ENCODE measurements at places on chromosomes 4 and X.

- no peak for DNase-seq
Measured at GRCh38 chr4:177667687-177668086, 225.4 kb upstream of the AGA start.

- no peak for DNase-seq
Measured at GRCh38 chr4:136025540-136025939, 1506.8 kb downstream of the PCDH18 start.

DNA sequence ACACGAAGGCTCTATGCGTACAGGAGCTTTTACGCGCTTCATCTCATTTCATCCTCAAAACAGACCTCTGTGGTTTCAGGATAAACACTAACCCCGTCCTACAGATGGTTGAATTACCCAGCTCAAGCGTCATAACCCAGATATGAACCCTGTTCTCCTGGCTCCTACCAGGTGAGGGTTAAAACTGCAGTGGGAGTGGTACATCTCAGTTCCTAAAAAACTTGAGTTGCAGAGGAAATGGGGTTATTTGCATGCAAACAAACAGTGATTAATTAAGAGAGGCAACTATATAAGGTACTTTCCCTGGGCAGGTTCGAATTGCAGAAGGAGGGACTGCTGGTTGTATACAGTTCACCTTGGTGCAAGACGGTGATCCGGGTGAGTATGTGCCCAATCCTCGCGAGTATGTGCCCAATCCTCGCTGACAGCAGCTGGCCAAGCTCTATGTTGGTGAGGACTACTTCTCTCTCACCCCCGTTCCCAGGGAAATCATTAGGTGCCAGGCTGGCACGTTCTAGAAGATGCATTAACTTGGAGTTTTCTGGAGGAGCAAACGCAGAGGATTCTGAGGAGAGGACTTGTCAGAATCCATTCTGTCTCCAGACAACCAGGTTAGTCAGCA is 72.6 kb downstream of the FHDC1 start:
- DNase-seq = no peak

- DNase-seq = no peak
Measured at GRCh38 chrX:63961964-63962363, 176.9 kb upstream of the ARHGEF9 start.

DNA sequence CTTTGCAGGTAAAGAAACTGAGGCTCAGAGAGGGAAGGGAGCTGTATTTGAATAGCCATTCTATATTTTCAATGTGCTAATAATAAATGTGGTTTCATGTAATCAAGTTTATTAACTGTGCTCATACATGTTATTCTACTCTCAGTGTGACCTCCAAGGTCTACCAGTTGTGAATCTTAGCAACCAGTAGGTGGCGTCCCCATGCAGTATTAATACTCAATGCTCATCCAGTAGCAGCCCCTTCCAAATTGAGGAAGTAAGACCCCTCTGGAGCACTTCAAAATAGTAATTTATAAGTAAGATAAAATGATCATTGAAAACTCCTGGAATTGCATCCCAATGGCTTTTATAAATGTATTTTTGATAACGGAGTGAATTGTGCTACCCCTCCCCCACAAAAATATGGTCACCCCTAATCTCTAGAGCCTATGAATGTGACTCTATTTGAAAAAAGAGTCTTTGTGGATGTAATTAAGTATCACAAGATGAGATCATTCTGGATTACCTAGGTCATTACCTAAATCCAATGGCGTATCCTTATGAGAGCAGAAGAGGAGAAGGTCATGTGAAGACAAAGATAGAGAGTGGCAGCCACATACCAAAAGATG is 20.4 kb upstream of the SEPSECS start:
- no peak for DNase-seq

DNA sequence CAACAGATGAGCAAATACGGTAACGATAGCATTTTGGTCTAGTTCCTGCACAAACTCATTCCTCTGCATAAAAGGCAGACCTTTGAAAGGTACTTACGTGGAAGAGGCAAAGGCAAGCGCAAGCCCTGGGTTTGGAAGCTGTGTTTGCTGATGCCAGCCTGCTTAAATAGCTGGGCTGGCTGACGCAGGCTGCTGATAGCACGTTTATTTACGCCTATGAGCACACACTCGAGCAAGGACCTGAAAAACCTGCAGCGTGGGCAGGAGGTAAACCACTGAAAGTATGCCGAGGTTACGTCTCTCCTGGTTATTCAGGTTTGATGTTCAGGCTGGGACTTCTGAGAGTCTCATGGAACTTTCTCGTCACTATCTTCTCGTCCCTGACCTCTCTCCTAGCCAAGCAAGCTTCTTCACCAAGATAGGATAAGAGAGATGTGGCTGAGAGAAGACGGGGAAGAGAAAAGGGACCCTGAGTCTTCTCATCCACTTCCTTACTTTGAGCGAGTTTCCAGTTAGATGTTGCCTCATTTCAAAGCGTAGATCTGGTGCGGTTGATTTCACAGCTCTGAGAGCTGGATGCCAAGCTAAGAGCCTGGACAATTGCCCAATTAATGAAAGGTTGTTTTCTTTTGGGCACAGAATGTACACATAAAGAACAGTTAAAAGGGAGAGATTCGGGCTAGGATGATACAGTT is at the start of gene HOPX:
TSS of gene HOPX (minus strand) at position 139 of the 695 bp plus-strand sequence. CDS start 23,480 bp downstream, outside the sequence.
- peak; percentile 50 for DNase-seq

DNA sequence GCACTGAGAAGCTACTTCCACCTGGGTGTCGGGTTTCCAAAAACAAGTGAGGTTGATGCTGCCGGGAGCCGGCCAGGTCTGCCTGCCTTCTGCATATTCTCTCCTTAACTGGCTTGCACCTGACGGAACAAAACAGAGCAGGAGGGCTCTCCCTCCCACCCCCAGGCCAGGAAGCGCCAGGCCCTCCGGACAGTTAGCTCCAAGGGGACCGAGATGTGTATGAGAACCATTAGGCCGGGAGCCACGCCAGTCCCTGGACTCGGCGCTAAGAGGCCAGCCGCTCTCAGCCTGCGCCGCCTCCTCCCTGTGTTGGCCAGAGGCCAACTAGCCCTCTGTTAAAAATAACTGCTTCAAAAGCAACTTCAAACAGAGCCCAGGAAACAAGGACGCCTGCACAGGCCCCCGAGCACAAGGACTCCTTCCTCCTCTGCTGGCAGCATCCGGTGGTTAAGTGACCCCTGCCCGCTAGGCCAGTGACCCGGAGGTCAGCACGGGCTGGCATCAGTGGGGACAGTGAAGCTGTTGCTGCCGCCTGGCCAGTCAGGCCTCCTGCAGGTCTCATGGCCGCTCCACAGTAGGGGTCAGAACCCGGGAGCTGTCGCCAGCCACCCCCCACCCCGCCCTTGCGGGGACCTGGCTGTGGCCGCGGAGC is 107.9 kb downstream of the ABLIM2 start:
- DNase-seq = peak; percentile 91

GRCh38 chrX:139206914-139207313 is 323.6 kb upstream of the F9 start:
- no peak for DNase-seq

GRCh38 chr4:2073808-2074481 is 14.8 kb downstream of the NAT8L start:
- no peak for DNase-seq

- DNase-seq = no peak
Measured at GRCh38 chrX:50579955-50580354, 109.3 kb upstream of the DGKK start.

DNA sequence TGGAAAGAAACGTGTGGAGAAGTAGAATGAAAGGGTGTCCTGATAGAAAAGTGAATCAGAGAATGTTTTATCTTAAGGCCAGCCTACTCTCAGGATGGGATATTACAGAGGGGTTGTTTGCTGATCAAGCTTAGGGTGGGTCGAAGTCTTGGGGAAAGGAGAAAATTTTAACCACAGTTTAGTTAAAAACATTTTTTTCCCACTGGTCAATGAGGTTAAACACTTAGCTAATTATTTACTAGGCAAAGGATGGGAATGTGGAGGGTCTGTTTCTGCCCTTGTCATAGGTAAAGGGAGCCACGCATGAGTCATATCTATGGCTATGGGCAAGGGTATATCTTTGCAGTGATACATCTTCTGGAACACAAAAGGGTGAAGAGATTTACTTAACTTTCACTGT is 16.1 kb upstream of the SULT1E1 start:
- no peak for DNase-seq

DNA sequence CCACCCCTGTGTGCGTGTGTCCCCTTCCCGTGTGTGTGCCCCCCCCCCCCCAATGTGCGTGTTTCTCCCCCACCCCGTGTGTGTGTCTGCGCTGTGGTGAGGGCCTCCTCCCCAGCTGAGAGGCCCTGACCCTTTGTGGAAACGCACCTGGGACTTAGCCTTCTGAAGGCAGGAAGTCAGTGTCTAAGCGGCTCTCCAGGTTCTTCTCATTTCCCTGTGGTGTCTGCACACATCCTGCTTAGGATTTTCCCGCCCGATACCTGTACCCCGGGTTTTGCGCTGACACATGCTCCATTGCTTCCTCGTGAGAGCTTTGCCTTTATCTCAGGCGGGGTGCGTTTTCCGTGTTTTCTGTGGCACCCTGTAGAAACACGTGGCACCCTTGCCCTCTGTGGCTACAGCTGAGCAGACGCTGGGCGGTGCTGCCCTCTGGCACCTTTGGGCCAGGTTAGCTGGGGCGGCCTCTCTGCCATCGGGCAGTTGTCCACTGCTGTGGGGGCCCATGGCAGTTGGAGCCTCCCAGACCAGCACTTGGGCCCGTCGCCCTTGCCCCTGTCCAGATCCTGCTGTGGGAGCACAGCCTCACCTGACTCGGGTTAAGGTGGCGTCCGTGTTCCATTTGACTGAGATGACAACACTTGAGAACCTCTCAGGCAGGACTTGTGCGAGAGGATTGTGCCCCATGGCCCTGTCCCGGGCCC is 26.3 kb downstream of the MAEA start:
- DNase-seq = no peak

DNA sequence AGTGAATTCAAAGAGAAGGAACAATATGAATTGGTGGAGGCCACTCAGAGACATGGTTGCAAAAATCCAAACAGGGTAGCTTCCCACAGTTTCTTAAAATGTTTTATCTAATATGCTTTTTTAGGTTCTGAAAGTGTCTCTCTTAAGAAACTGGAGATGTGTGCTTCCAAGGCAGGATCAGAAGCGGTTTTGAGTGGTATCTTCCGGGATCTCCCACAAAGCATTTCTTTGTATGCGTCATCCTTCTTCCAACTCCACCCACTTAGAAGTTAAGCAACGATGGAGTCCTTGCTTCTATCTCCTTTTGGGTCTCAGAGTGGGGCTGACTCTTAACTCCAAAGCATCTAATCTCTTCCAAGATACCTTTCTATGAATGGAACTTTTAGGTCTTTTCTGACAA is 196.7 kb downstream of the MID1 start:
- DNase-seq = no peak

GRCh38 chrX:106612393-106612763 is 600 bp downstream of the RADX start:
- DNase-seq = no peak

GRCh38 chr4:122842984-122843531 is 16.4 kb downstream of the FGF2 start:
- no peak for DNase-seq

GRCh38 chrX:56764153-56764974 is 35.3 kb downstream of the NBDY start:
- DNase-seq = no peak

DNA sequence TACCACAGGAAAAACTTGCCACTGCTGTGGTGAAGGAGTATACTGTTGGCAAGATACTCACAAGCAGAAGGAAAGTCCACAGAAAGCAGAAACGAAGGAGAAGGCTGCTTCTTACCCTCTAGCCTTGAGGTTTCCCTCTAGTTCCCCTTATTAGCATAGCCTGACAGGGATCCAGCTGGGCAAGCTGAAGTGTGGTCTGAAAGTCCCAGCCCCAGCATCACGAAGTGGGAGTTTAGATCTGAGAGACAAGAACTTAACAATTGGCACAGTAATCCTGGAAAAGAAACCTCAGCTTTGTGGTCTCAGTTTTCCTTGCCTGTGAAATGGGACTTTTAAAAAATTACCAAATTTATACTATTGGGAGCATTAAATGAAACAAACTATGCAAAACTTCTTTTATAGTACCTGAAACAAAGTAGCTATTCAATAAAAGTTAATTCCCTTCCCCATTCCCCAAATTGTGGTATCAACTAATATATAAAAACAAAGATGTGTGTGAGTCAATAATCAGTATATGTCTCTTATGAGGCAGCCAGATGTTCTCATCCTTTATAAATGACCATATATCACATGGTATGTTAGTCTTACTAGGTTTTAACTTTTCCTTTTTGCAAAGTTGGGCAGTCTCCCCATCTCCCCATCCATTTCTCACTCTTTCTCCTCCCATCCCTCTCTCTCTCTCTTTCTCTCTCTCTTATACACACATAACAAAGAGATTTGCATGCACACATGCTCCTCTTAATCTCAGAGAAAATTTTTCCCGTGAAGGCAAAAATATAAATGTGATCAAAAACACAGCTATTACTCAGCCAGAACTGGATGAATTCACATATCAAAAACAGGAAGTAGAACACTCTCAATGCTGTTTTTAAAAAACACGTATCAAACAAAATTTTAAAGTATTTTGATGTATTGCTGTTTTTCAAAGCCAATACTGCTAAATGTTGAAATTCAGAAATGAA is 57.8 kb downstream of the SCFD2 start:
- DNase-seq = no peak

- DNase-seq = no peak
Measured at GRCh38 chr4:127685292-127685691, 44.9 kb upstream of the SLC25A31 start.

DNA sequence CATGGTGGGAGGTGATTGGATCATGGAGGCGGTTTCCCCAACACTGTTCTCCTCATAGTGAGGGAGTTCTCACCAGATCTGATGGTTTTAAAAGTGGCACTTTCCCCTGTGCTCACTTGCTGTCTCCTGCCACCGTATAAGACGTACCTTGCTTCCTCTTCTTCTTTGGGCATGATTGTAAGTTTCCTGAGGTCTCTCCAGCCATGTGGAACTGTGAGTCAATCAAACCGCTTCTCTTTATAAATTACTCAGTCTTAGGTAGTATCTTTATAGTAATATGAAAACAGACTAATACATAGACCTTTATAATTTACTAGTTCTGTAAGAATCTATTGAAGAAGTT is 82.5 kb upstream of the PITX2 start:
- no peak for DNase-seq

DNA sequence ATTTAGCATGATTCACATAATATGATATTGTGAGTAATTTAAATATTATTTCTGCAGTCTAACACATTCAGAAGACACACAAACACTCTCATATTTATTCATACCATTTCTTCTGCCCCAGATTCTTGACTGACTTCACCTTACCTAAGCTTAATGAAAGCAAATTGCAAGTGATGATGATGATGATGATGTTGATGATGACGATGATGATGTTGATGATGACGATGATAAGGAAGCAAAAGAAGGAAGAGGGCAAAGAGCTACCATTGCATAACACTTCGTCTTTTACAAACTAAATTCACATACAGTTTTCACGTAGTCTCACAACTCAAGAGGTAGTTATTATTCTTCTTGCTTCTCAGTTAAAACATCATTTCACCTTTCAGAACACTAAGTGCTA is 404.7 kb downstream of the NAF1 start:
- no peak for DNase-seq

DNA sequence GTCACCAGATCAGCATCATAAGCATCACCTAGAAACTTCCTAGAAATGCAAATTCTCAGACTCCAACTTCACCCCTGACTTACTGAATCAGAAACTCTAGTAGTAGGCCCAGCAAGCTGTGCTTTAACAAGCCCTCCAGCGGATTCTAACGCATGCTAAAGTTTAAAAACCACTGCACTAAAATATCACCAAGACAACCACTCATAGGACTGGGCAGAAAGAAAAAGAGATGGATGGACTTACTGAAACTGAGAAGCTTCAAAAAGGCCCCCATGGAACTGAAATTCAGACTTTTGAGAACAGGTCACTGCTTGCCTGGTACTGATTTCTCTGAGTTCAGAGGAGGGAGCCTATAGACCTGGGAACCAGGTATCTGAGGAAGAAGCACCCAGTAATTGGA is 40.1 kb downstream of the FAM241A start:
- no peak for DNase-seq

GRCh38 chrX:150036641-150037040 is 98.3 kb upstream of the EOLA2 start:
- no peak for DNase-seq
